ENCODE measurements at places on chromosomes 12 and 14. TPM values are rescaled to one million over a fixed set of nuclear protein-coding genes. Genes with fewer than 3 reads are reported as not detected.

DNA sequence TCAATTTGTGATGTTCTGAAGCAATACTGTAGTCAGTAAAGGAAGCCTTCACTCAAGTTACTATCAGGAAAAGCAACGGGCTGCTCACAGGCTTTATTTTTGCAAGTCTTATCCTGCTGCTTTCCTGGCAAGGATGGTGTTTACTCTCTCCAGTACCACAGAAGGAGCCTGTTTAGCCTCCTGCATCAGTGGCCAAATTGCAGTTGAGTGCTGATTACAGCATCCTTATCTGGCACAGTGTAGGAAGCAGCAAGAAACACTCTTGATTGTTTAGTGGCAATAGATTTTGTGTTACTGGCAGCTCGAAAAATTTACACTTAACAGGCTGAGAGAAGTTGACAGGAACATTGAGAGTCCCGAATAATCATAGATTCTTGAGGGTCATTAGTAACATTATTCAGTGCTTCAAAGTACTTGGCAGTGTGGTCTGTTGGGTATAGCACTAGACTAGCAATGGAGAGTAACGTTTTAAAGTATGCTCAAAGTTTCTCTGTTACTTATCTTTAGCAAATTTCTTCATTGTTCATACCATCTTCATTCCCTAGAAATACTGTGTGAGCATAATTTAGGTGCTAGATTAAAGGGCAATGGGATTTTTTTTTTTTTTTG is 11.7 kb downstream of the TULP3 start:
- DNase-seq: no peak

DNA sequence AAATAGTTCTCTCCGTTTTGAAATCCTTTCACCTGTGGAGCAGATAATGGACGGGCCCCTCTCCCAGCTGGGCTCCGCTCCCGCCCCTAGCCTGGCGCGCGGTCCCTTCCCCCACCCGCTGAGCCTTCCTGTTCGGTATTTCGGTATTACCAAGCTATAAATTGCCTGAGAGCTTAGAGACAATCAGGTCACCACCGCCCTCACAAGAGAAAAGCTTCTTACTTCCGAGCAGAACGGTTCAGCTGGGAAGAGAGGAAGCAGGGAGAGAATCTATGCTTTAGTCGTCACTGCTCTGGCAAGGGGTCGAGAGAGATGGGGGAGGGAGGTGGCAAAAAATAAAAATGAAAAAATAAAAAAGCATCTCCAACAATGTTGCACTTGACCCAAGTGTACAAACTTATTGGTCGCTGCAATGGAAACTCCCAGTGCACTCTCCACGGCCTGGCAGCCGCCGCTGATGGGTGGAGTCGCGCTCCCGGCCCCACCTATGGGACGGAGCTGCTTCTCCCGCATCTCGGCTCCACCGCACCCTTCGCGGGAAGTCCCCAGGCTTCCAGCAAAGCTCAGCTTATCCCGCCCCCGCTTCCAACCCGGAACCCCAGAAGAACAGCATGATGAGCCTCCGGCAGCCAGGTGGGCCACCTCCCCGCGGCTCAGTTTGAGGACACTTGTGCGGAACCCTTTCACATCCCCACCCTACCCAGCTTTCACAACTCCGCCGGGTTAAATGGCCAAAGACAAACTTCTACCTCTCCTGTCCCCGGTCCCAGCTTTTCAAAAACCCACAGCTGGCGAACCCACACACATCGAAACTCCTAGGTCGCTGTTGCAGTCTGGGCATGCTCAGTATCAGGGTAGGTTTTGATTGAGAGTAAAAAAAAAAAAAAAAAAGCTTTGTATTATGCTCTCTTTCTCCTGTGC is 832 bp upstream of the SYT1 start:
- no peak for DNase-seq

- no peak for DNase-seq
Observed at GRCh38 chr12:65895759-65896656, 71.7 kb downstream of the HMGA2 start.

DNA sequence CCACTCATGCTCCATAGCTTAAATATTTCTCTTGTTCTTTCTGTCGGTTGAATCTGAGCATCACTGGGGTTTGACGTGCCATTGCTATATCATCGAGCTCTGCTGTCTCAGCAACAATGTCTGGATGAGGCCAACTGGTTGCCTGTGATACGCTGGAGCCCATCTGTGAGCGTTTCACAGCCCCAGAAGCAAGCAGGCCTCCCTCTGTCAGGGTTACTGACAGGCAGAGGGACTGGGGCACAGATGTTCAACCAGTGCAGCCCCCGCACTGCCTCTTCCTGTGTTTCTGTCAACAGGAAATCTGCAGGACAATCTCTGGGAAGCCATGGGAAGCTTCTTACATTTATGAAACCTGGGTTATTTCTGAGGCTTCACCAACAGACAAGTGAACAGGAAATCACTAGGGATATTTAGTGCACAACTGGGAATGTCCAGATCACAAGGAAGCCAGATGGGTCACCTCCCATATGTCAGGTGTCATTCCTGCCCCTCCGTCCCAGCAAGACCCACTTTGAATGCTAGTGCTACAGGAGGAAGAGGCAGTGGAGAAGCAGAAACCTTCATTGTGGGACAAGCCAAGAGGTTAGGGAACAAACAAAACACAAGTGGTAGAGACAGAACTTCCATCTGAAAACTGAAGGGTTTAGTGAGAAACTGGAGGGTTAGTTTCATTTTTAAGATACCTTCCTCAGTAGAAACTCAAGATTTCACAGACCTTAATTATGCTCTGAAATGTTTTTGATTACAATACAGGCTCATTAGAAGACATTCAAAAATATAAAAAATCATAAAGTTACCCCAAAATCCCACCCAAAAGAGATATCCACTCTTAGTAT is 24.1 kb downstream of the DMAC2L start:
- DNase-seq: no peak

The ANKRD33 gene
- not detected for total RNA-seq

All from activated T-cell treated with anti-CD3 and anti-CD28 coated beads, Interleukin-2, amount 50 U/mL, for 72 hours (primary cell).